ENCODE measurements at places on chromosomes 4 and X.

DNA sequence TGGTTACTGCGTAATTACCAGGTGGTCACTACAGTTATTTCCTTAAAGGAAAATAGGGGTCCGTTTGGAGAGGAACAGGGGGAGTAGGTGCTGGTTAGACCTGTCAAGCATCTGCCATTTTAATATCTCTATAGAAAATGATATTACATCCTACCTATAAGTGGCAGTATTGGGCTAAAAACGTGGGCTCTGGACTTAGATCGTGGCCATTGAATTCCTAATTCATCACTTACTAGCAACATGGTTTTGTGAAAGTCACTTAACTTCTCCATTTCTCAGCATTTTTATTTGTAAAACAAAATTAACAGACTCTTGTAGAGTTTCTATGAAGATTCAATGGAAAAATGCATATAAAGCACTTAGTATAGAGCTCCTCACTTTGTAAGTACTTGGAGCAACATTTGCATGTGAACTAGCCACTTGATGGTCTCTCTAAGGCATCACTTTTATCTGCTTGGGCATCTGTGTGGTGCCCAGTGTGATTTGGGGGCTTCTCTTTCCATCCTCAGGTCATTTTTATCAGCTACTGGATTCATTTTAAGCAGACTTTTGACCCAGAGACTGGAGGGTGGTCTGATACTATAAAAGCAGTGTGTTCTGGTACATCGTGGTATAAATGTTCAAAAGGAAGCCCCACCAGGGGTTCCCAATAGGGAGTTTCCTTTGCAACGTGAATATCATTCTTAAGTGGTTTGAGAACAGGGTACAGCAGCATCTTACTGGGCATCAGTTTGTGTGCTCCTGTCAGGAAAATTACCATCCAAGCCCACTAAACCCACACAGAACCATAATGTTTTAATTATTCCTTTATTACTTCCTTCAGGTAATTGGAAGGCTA, 42.7 kb upstream of the RASSF6 start:
- DNase-seq = peak; percentile 44

DNA sequence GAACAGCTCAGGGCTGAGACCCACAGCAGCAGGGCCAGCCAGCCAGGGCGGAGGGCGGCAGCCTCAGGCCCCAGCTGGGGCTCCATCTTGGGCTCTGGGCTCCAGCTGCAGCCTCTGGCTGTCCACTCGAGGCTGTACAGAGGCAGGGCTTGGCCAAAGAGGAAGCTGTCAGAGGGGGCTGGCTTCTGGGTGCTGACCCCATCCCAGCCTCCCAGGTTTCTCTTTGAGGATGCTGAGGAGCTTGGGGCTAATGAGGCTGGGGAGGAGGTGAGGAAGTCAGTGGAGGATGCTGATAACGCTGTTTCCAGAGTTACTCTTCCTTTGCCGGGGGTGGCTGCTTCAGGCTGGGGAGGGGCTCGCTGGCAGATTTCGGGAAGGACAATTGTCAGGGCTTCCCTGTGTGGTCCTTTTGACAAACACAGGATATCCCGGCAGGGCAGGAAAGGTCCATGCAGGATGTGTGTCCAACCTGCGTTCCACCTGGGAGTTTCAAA, at the start of gene DIPK2B:
Gene DIPK2B, minus strand, starts transcription at position 136 of the 494 bp plus-strand sequence. Its CDS starts 50 bp downstream, at position 86.
- no peak for DNase-seq

GRCh38 chrX:66020631-66021334, 19.1 kb downstream of the VSIG4 start:
- no peak for DNase-seq

- no peak for DNase-seq
Observed at GRCh38 chrX:135697601-135698000, 15.8 kb upstream of the CT45A1 start.

GRCh38 chr4:107458194-107458593, 261.8 kb downstream of the PAPSS1 start:
- no peak for DNase-seq

DNA sequence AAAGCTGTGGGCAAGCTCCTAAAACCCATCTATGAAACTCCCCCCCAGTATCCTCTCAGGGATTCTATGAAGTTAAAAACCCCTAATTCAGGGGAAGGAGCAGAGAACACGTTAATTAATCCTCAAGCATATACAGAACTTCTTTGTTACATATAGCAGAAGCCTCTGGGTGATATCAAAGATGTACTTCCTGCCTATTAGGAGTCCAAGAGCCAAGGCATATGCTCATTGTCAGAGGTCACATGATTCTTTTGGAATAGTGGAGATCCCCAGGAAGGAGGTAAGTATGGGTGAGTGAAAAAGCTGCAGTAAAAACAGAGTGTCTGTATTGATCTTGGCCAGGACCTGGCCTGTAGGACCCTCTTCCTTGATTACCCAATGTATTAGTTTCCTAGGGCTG, 2.9 kb upstream of the SPARCL1 start:
- DNase-seq = no peak

DNA sequence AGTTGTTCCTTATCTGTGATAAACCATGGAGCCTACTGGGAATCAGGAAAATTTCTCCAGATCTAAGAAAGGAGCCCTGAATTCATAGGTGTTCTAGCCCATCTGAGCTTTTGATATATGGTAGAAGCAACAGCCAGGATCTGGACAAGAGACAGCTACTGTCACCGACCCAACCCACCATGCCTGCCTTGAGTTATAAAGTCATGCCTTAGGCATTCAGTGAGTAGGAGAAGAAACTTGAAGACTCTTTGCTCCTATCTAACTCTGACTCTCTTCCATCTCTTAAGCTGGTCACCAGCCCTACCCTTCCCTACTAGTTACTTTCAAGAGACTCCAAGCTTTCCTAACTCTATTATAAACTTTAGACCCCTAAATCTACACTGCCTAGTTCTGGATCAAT, 83.9 kb upstream of the FAM9B start:
- DNase-seq = no peak

DNA sequence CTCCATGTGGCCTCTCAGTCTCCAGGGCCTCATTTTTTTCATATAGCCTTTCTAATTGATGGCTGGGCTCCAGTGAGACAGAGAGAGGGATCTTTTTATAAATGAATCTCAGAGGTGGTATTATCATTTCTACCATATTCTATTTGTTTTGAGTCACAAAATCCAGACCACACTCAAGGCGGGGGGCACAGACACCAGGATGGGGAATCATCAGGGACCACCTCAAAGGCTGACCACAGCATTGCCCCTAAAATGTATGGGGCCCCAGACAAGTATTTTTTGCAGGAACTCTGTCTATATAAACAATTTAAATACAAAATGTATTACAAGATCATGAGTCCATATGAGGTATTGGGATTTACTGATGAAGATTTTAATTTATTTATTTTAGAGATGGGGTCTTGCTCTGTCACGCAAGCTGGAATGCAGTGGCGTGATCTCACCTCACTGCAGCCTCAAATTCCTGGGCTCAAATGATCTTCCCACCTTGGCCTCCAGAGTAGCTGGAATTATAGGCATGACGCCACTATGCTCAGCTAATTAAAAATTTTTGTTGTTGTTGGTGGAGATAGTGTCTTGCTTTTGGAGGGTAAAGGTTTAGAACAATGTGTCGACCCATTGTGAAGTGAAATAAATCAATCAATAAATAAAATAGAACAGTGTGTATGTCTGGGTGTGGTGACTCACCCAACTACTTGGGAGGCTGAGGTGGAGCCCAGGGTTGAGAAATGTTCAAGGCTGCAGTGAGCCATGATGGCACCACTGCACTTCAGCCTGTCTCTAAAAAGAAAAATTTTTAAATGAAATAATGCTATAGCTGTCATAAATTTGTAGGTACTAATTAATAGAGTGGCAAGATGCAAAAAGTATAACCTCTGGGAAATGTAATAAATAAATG, 29.4 kb downstream of the WDR13 start:
- no peak for DNase-seq

DNA sequence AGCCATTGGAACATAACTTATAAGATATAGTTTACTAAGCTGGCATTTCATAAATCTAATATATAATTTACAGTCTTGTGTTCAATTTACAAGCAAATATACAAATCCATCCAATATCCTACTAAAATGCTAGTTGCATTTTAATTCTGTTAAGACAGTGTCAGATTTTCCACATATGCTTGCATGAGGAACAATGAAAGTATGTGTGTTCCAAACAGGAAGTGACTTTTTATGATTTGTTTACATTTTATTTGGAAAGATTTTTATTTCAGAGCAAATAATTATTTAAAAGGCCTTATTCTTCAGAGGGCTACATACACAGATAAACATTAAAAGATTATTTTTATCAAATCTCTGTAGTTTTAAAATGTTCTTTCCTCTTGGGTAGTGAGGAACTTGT, 130.1 kb downstream of the KLHL34 start:
- no peak for DNase-seq

DNA sequence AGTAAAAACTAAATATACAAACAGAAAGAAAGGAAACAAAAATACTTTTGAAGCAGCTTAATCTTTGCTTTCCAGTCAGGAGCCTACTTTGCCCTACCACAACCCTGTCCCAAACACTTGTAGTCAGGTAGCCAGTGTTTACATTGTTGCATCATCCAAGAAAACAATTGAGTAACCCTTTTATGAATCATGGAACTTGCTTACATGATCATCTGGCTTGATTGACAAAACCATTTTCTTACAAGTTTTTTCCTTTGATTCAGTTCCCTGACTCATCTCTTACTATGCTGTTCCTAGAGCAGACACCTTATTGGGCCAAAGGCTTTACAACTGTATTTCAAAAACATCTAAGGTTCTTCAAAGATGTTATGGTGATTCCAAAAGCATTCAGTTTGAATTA, 740.1 kb downstream of the KLHL13 start:
- DNase-seq = no peak

- no peak for DNase-seq
Observed at GRCh38 chr4:80705311-80705710, 325.2 kb upstream of the BMP3 start.

DNA sequence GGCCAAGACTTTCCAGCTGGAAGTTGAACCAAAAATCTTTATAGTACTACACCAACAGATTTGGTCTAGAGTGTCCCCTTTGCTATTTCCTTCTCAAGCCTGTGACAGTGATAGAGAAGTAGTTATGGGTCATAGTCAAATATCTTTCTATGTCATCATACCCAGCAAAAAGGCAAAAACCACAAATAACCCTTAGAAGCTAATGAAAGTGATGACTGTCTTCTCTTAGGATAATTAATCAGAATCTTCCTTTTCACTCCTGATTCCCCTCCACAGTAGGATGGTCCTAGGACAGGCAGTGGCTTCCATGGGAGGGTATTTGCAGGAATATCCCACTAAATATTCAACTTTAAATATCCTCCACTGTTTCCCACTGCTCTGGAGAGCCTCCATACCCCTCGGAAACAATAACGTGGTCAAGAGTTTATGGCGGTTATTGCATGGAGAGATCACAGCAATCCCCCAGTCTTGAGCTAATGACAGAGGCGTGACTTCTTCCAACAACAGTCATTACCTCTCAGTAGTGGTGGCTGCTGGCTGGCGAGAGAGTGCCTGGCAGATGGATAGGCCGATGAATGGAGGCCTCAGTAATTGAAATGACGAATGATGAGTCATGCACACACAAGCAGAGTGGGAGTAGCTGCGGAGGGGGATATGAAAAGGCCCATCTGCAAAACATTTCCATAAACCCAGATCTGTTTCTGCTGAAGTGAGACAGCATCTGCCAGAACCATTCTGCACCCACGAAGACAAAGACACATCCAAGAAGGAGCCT, 154.9 kb downstream of the STK32B start:
- no peak for DNase-seq

GRCh38 chr4:94284889-94285288, 57.7 kb downstream of the HPGDS start:
- no peak for DNase-seq

- DNase-seq = no peak
Observed at GRCh38 chrX:39815631-39816030, 282.1 kb downstream of the BCOR start.

GRCh38 chr4:73705056-73705432, 35.3 kb upstream of the CXCL8 start:
- no peak for DNase-seq

DNA sequence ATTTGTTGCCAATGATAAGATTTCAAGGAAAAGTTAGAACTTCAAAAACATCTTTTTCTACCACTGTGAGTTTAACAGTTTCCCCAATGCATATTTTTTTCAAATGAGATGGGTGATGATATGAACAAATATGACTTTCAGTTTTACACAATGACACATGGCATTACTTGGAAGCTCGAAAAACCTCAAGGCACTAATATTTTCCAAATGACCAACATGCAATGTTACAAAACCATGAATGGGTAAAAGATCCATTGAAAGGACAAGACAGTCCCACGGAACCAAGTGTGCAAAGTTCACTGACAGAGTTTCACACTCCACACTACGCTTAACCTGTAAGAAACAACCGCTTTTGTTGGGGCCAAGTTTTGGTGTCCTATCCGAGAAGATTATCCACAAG, 84.5 kb downstream of the CD99L2 start:
- no peak for DNase-seq
